ENCODE measurements at places on chromosomes 5 and 9.

- DNase-seq: no peak
Observed at GRCh38 chr5:135375040-135375793, 23.8 kb downstream of the MACROH2A1 start.

DNA sequence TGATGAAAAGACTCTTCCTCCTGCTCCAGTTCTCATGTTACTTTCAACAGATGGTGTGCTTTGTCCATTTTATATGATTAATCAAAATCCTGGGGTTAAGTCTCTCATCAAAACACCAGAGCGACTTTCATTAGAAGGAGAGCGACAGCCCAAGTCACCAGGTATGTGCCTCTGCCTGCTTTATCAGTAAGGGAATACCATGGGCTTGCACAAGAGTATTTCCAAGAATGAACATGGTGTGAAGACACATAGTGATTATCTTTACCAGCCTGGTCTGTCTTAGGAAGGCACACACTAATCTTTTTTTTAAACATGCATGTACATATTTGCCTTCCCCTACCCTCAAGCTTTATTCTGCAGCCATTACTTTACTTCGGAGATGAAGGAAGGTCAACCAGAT is 15.2 kb downstream of the NUP214 start:
- DNase-seq: no peak

- DNase-seq: no peak
Observed at GRCh38 chr5:139181322-139181730, 16.8 kb downstream of the SIL1 start.

DNA sequence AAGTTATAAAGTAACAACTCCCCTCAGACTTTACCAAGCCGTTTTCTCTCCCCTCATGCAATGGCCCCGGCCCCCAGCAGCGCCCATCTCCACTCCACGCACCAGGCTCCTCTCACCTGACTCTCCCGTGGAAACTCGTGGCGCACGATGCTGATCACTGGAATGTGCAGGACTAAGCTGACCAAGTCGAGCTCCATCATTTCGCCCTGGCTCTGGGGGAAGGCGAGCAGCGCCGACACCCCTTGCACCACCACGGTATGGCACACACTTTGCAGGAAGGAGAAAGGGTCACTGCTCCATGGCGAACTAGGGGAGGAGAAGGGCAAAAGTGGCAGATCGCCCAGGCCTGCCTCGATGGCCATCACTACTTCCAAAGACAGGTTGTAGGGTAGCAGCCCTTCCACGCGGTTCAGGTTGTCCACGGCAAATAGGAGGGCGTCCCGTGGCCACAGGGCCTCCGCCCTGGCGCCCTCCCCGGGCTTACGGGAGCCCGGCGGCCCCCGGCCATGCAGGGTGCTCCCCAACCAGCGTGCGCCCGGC is 1.2 kb downstream of the GRIN3A start:
- peak; percentile 2 for DNase-seq

DNA sequence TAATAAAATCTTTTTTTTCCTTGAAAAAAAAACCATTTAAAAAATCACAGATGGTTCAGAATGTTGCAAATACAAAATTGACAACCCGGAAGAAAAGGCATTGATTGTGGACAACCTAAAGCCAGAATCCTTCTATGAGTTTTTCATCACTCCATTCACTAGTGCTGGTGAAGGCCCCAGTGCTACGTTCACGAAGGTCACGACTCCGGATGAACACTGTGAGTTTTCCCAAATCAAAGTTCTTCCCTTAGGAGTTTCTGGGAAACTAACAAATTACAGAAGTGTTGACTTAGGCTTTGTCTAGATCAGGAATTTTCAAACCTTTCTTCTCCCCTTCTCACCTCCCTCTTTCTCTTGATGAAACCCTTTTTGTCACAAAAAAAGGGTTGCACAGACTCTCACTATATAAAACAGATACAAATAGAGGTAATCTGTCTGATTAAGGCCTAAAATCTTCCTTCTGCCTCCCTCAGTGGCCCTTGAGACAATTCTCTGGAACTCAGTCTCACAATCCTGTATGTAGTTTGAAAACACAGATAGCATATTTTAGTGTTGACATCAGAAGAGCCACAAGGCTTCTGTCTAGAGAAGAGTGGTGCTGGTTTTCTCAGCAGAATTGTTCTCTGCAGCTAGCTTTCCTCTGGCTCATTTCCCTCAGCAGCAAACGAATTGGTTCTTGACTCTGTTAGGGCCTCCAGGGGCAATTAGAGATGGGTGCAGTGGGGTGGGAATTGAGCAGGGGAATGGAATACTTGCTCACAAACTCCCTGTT is 79.5 kb downstream of the OSMR start:
- DNase-seq: no peak

- DNase-seq: peak; percentile 59
Observed at GRCh38 chr5:74035521-74035937, 409.5 kb downstream of the ARHGEF28 start.

GRCh38 chr9:18371621-18372020 is 102.3 kb upstream of the ADAMTSL1 start:
- DNase-seq: no peak

- peak; percentile 8 for DNase-seq
Observed at GRCh38 chr5:24222876-24223275, 421.9 kb downstream of the CDH10 start.

- DNase-seq: no peak
Observed at GRCh38 chr9:81849631-81850259, 78.5 kb upstream of the SPATA31D4 start.

- DNase-seq: no peak
Observed at GRCh38 chr5:36630201-36631145, 24.1 kb downstream of the SLC1A3 start.

GRCh38 chr9:36964791-36965190 is 69.3 kb downstream of the PAX5 start:
- DNase-seq: no peak

DNA sequence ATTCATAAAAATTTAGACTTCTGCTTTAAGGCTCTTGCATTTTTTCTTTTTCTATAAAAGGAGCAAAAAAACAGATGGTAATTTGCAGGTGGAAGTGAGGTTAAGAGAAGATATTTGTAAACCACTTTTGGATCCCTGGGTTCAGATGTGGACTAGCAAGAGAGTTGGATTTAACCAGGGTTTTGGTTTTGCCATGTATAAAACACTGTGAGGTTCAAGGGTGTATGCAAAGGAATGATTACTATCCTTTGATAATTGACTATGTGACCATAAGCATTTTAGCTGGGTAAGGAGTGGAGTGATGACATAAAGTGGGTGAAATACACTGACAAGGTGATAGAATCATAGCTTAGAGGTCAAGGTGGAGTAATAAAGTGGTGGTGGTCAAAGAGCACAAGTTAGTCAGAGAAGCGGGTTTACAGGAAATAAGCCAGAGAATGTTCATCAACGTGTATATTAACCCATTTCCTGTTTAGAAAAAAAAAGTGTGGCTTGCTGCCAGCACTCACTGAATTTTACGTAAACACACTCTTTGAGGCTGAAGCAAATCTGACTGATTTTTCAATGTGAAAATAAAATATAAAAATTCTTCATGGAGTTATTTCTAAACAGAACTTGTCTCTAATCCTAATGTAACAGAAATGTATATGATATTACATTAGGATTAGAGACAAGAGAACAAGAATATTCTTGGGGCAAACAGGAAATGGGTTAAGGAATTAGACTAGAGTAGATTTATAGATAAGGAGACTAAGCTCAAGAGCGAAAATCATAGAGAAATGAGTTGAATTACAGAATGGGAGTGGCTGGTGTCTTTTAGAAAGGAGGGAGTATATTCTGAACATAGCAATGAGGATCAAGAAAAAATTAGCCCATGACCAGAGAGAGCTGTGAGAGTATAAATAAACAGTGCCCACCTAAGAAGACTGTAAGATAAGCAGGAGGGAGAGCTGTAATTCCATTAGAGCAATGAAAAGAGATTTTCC is 74.5 kb downstream of the CDKN2A start:
- DNase-seq: peak; percentile 7

DNA sequence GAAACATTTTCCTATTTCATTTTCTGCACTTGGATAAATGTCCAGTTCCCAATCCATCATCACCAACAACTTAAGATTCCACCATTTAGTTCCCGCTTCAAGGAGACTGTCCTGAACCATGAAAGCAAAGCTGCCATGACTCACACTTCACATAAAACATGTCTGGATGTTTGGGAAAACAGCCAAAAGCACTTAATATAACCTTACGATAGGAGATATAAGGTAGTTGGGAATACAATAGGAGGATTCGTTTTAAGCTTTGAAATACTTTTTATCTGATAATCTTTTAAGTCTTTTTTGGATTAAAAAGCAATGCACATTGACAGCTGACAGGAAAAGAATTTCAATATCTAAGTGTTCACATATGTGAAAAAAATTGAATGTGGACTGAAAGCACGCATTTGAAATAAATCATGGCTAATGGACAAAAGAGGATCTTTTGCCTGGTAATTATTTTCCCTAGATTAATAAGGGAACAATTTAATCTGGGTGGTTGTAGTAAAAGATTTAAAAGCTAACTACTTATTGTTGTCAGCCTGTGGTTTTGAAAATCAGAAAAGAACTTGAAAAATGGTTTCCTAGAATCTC is 17.3 kb upstream of the TGFBI start:
- DNase-seq: no peak

DNA sequence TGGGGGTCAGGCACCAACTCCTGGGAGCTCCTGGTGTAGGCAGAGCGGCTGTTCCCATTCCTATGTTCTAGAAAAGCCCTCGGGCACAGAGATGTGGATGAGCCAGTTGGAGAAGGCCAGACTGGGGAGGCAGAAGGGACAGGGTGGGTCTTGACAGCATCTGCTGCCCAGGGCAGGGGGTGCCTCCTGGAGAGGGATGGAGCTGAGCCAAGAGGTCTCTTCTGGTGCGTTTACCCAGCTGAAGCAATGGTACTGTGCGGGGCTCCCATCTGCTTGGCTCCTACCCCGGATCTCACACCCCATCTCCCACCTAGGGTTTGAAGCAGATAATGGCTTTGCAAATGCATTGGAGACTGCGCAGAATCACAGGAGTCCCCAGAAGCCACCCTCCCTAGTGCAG is 41.3 kb downstream of the SHB start:
- DNase-seq: no peak

GRCh38 chr5:122306461-122306860 is 5.6 kb upstream of the SNCAIP start:
- DNase-seq: no peak

GRCh38 chr9:99361817-99362216 is 139.7 kb downstream of the SEC61B start:
- DNase-seq: no peak

DNA sequence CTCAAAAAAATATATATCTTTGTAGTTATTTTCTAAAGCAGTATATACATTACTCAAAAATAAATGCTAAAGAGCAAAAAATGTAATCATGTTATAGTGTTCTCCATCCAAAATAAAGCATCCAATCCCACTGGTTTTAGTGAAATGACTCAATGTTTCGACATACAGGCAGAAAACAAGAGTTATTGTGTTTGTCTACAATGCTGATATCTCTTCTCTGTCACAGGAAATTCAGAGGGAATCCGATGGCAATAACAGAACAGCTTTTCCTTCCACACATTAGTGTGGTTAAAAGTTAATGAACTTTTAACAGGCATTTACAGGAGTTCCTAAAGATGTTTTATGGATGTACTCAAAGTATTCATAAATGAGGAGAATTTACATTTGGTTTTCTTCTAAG is 12.0 kb downstream of the TTC33 start:
- DNase-seq: no peak

GRCh38 chr5:61420016-61420415 is 88.0 kb downstream of the ZSWIM6 start:
- no peak for DNase-seq

DNA sequence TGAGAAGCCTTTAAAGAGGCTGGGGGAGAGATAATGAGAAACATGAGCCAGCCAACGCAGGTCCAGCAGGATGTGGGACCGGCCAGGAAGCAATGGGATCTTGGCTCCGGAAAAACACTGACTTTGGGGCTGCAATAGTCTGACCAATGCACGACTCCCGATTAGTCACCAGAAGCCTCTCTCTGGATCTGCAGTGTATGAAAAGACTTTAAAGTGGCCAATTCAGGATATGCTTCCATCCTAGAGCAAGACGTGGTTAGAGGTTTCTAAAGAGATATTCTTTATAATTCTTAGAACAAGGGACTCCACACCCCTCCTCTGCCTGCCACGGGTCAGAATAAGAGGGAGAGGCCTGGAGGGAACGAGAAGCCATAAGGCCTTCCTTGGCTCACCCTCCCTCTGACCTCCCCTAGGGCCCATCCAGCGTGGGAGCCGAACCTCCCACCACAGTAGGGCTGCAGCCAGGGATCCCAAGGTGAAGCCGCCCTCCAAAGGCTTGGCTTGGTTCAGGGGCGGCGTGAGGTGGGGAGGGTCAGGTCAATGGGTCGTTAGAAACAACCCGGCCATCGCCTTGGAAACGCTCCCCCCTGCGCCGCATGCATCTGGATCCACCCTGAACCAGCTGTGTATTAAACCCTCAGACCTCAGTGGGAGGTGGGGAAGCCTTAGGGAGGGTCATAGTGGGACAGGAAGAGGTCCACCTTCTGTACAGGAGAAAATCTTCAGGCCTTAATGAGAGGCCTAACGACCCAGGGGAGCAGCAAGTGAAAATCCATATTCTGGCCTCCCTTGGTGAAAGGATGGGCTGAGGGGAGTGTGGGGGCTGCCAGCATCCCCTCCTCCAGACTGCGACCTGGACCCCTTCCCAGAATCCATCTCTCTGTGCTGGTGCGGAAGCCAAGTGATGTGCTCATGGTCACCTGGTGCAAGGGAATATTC is 11.1 kb downstream of the FGF1 start:
- peak; percentile 31 for DNase-seq

GRCh38 chr9:124046189-124046588 is 34.6 kb downstream of the LHX2 start:
- no peak for DNase-seq

GRCh38 chr5:87079219-87079618 is 188.5 kb upstream of the RASA1 start:
- no peak for DNase-seq

DNA sequence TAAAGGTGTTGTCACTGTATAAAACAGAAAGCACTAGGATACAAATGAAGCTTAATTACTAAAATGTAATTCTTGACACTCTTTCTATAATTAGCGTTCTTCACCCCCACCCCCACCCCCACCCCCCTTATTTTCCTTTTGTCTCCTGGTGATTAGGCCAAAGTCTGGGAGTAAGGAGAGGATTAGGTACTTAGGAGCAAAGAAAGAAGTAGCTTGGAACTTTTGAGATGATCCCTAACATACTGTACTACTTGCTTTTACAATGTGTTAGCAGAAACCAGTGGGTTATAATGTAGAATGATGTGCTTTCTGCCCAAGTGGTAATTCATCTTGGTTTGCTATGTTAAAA is 43.8 kb downstream of the NDFIP1 start:
- DNase-seq: no peak

- DNase-seq: no peak
Observed at GRCh38 chr5:65647941-65648340, 23.1 kb downstream of the SHLD3 start.

- DNase-seq: no peak
Observed at GRCh38 chr5:115542086-115542485, 2.5 kb downstream of the FEM1C start.

DNA sequence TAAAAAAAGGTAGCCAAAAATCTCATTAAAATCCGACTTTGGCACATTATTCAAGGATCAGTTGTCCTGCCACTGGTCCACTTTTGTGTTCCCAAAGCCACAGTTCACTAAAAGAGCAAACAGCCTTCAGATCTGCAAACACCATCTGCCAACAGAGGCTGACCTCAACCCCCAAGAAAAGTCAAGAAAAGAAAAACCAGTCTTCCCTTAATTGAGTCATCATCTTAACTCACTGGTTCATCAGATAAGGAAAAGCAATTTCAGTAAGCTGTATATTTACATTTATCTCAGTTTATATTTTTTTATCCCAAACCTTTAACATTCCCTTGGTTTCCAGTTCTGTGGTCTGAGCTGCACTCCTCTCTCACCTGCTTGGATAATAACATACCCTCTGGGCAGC is 21.2 kb downstream of the RASEF start:
- no peak for DNase-seq
